HAP-1 (cell line): ENCODE measurements at places on chromosomes 4 and X.

- DNase-seq = no peak
Observed at GRCh38 chr4:132759199-132759780, 389.8 kb upstream of the PCDH10 start.

DNA sequence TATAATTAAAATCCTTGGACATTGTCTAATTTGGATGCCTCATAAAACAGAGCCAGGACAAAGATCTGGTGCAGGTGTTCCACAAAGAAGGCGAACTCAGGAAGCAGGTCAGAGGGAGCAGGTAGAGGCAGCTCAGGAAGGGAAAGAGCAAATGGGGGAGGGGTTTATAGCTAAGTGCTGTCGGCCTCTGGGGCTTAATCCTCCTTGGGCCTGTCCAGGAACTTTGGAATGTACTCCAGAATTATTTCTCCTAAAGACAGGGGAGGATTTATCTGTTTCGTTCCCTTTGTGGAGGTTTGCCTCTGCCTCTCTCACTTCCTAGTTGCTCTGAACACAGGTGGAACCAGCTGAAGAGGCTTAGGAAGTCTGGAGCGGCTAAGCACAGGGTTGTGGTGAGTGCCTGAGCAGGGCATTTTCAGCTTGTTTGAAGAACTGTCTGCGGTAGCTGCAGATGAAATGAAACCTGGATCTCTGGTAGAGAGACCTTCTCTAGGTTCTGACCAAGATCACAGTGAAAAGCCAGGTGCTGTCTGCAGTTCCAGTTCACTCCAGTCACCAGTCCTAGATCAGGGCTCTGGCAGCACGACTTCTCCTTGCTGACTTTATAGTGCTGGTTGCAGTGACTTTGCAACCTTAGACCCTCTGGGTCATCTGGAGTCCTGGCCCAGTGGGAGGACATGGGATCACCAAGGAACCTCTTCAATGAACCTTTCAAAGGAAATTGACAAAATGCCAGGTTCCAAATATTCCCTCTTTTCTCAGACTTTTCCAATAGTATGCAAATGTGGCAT, 519.2 kb downstream of the PCDH10 start:
- peak; percentile 11 for DNase-seq

DNA sequence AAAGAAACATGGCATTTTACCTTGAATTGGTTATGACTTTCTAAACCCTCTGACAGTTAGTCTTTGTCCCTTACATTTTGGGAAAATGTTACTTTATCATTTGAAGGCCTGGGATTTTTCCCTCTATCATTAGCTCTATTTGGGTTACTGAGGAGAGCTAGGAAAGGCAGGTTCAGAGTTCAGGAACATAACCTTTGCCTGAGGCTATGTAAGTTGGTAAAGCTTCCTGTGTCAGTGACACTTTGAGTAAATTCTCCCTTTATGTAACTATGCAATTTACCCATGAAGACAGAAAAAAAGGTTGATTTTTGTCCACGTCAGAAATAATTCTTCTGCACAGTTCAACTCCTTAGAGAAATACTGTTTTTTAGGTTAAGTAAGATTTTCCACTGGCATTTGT, 171.8 kb upstream of the NRK start:
- DNase-seq = no peak

- DNase-seq = no peak
Observed at GRCh38 chr4:85686398-85686797, 211.4 kb downstream of the ARHGAP24 start.

- DNase-seq = no peak
Observed at GRCh38 chr4:168269896-168270295, 48.7 kb downstream of the DDX60 start.

DNA sequence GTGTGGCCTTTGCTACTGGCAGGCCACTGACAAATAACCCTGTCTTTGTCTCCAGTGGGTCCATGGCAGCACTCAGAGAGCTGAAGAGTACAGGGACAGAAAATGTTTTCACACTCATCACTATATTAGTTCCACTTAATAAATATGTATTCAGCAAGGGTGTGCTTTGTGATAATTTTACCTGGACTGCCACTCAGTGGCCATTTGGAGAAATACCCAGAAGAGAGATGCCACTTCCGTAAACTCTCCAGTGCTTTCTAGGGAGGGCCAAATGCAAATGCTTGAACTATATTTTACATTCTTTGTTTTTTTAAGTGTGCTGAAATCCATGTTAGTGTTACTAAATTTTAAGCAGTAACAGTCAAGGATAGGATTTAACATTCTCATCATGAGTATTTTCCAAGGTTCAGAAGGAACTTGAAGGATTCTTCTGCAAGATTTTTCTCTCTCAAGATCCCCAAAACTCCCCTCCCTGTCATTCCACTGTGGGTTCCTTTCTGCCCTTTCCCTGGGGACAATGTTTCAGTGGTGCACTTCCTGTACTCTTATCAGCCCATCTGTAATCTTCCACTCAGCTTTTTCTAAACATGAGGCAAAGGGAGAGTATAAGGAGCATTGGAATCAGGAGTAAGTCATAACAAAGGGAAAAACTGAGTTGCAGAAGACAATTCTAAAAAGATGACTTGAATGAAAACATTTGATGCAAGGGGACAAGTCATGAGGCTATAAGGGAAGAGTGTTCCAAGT, 46.0 kb downstream of the TFDP3 start:
- peak; percentile 45 for DNase-seq

- DNase-seq = no peak
Observed at GRCh38 chrX:132216806-132217202, 2.4 kb downstream of the RAP2C start.
